ENCODE measurements at places on chromosomes 5 and 9. TPM values are rescaled to one million over a fixed set of nuclear protein-coding genes. Genes with fewer than 3 reads are reported as not detected.

DNA sequence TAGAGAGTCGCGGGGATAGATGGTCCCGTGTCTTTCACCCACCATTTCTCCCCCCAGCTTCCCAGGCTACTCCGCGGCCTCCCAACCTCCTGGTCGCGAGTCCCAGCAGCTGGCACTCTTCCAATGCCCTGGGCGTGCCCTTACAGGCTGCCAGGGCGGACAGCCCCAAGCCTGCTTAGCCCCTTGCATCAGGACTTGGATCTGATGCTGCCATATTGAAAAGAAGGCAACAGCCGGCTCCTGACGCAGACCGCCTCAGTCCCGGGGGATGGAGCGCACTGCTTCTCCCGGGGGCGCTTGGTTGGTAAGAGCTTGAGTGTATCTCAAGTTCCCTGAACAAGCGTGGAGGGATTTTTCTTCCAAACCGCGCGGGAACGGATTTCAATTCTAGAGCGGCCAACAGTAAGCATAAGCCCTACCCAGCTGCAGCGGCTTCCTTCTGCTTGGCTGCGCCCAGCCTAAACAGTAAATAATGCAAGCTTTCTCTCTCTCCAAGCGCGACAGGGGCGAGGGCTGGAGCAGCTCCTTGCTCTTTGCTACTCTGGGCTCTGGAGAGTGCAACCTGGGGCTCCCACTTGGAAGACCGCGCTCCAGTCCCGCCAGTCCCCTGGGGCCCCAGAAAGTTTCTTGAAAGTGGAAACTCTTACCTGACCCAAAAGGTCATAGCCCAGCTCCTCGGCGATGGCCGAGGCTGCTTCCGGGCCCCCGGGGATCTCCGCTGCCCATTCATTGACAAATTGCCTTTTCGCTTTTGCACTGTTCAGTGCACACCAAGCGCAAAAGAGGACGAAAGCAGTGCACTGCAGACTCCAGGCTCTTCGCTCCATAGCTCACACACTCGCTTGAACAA lies 607 bp downstream of the PCSK1 start:
- H3K27me3 ChIP-seq: peaks cover 64% of the 10 kb centered on the region
- no peak overlapping the region for H3K4me3 ChIP-seq
- no peak overlapping the region for H3K27ac ChIP-seq
- H3K4me1 ChIP-seq: peaks cover 4% of the 10 kb centered on the region
- no peak for DNase-seq
- H3K36me3 ChIP-seq: no peaks in the 10 kb centered on the region

DNA sequence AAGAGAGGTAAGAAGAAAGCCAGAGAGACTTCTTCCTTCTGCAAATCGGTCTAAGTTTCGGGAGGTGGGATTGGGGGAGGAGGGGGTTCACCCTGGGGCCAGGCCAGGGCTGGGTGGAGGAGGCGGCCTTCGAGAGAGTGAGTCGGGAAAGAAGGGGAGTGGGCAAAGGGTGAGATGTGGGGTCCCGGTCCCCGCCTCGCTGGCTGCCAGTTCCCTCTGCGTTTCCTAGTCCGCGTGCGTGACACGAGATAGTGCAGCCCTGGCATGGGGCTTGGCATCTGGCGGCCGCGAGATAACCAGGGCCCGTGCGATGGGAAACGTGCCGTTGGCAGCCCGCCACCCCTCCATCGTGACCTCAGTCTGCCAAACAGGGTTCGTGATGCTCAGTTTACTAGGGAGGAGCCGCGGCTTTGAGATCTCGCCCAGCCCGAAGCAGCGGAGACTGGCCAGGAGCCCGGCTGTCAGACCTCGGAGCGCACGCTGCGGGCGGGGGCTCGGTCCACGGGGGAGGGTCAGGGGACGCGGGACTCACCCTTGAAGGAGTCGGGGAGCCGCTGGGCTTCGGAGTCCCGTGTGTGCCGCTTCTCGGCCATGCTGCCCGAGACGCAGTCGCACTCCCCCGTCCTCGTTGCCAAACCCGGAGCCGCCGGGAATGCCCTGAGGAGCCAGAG lies at the start of gene STOM:
STOM (minus strand) TSS at position 656 of the 671 bp plus-strand sequence; CDS start at position 593, 63 bp downstream.
- peaks cover 43% of the 10 kb centered on the region for H3K4me1 ChIP-seq
- DNase-seq: peak; percentile 67
- H3K27me3 ChIP-seq: no peaks in the 10 kb centered on the region
- peak within 1 kb of the TSS; percentile 79 for H3K4me3 ChIP-seq
- peaks cover 9% of the 10 kb centered on the region for H3K36me3 ChIP-seq

The PTGR1 gene
- 0.25 TPM for total RNA-seq

DNA sequence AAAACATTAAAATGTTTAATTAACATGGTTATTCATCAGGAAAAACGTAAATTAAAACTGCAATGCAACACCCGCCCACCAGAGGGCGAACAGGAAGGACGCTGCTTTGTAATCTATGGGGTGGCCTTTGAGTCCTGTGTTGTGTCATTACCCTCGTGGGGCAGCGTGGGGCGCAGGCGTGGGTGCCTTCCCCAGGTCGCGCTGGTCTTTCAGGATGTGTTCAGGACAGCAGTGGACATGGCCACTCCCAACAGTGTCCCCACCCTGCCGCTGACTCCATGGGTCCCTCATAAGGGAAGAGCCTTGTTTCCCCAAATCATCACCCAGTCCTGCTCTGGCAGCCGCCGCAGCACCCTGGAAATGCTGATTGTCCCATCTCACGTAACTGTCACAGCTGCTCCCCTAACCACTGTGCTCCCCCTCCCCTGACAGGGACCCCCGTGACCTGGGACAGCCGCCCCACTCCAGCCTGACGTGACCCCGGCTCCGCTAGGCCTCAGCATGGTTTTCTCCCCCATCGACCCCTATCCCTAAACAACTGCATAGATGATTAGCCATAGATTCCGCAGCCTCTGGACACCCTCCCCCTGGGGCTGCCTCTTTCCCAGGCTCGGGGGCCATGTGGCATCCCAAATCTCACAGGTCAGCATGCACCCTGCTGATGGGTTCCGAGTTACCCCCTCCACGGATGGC lies 36.4 kb downstream of the GLT6D1 start:
- peaks cover 8% of the 10 kb centered on the region for H3K27me3 ChIP-seq
- no peaks in the 10 kb centered on the region for H3K36me3 ChIP-seq
- no peak overlapping the region for H3K4me3 ChIP-seq
- H3K4me1 ChIP-seq: no peaks in the 10 kb centered on the region
- peak; percentile 59 for DNase-seq

The TOR4A gene
- total RNA-seq: 7.1 TPM

DNA sequence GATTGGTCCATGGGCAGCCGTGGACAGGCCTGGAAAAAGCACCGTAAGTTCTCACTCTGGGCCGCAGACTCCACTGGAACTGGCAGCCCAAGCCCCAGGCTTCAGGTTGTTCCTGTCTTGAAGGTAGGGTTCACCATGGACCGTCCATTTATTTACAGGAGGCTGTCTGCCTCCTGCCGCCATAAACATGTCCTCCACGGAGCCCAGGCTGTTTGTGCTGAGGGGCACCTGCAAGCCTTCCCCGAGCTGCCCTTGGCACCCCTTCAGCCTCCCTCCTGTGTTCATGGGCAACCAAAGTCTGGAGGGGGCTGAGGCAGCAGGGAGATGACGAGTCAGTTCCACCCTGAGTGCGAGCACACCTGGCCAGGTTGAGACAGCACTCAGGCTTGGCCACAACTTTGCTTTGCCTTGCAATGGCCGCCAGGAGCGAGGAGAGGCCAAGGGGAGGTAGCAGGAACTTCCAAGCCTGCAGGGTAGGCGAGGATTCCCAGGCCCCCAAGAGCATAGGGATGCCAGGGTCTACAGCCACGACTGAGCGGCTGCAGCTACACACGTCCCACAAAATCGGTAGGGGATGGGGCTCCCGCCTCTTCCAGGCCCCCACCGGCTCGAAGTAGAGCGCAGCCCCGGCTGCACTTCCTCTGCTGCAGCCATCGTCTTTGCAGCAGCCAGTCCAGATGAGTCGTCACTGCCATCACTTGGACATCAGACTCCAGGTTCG lies 1625.6 kb upstream of the ACO1 start:
- H3K4me3 ChIP-seq: no peak overlapping the region
- no peaks in the 10 kb centered on the region for H3K4me1 ChIP-seq
- no peak for DNase-seq

The PDGFRB gene
- total RNA-seq: 1.9 TPM

The ARL14EPL gene
- total RNA-seq: not detected

The SPATA31D3 gene
- total RNA-seq: not detected

- no peaks in the 10 kb centered on the region for H3K36me3 ChIP-seq
- no peak for DNase-seq
- H3K27me3 ChIP-seq: peaks cover 17% of the 10 kb centered on the region
- no peak overlapping the region for H3K27ac ChIP-seq
- peaks cover 9% of the 10 kb centered on the region for H3K4me1 ChIP-seq
These were observed 20.5 kb upstream of the NDST1 start for GRCh38 chr5:150487199-150488061.

- H3K4me1 ChIP-seq: peaks cover 34% of the 10 kb centered on the region
- peaks cover 7% of the 10 kb centered on the region for H3K36me3 ChIP-seq
- peak overlapping the region; percentile 46 for H3K27ac ChIP-seq
- peak overlapping the region; percentile 70 for H3K4me3 ChIP-seq
These were observed 828 bp downstream of the ZSWIM6 start for GRCh38 chr5:61332851-61333320.

- DNase-seq: no peak
- H3K27me3 ChIP-seq: no peaks in the 10 kb centered on the region
- no peak overlapping the region for H3K27ac ChIP-seq
- H3K36me3 ChIP-seq: no peaks in the 10 kb centered on the region
- H3K4me1 ChIP-seq: peaks cover 39% of the 10 kb centered on the region
- no peak overlapping the region for H3K4me3 ChIP-seq
These were observed 38.3 kb downstream of the NEK6 start for GRCh38 chr9:124296094-124296493.

GRCh38 chr9:4119778-4120554 lies 179.9 kb downstream of the GLIS3 start:
- H3K27ac ChIP-seq: no peak overlapping the region
- H3K36me3 ChIP-seq: no peaks in the 10 kb centered on the region
- H3K4me1 ChIP-seq: no peaks in the 10 kb centered on the region

DNA sequence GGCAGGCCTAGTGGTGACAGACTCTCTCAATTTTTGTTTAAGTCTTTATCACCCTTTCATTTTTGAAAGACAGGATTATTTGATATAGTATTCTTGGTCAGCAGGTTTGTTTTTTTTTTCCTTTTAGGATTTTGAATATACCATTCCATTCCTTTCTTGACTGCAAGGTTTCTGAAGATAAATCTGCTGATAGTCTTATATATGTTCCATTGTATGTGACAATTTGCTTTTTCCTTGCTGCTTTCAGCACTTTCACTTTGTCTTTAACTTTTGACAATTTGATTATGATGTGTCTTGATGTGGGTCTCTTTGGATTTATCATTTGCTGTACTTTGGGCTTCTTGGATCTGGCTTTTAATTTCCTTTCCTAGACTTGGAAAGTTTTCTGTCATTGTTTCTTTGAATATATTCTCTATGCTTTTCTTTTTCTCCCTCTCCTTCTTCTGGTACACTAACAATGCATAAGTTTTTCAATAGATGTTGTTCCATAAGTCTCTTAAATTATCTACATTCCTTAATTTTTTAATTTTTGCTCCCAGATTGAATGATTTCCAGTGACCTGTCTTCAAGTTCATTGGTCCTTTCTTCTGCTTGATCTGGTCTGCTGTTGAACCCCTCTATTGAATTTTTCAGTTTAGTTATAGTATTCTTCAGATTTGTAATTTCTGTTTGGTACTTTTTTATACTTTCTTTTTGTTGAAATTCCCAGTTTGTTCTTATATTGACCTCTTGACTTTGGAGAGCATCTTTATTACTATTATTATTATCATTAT lies 14.6 kb upstream of the FBXW2 start:
- no peak overlapping the region for H3K27ac ChIP-seq
- H3K27me3 ChIP-seq: no peaks in the 10 kb centered on the region
- no peak overlapping the region for H3K4me3 ChIP-seq
- no peaks in the 10 kb centered on the region for H3K4me1 ChIP-seq

The TERT gene
- total RNA-seq: 3.4 TPM

The PCDHGB4 gene
- total RNA-seq: not detected

DNA sequence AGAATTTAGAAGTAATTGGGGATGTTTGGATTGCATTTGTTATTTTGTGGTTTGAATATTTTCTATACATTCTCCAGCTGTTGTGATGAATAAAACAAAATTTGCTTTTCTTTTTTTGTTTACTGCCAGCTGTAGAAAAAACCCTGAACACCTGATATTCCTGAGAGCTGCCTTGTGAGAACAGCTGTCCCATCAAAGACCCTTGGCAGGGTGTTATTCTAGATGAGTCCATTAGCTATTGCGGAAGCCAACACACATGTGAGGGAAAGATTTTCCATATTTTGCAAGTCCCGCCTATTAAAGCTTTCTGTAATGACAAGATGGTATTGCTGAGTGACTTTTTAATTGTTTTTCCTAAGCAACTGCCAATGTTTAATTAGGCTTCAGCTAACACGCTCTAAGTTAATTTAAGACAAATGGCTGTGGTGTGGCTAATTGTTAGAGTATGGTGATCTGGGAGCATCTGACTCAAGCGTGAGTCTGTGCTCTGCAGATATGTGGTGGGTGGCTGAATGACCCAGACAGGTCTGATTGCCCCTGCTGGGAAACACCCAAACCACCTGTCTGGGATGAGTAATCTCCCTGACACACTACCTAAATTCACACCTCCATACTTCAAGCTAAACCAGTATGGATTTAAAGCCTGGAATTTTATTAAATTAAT lies 86.5 kb upstream of the PRLR start:
- DNase-seq: no peak
- H3K27me3 ChIP-seq: peaks cover 7% of the 10 kb centered on the region
- no peaks in the 10 kb centered on the region for H3K36me3 ChIP-seq
- H3K4me3 ChIP-seq: no peak overlapping the region
- H3K4me1 ChIP-seq: peaks cover 8% of the 10 kb centered on the region
- no peak overlapping the region for H3K27ac ChIP-seq

- H3K4me3 ChIP-seq: no peak overlapping the region
- H3K4me1 ChIP-seq: peaks cover 72% of the 10 kb centered on the region
- no peaks in the 10 kb centered on the region for H3K27me3 ChIP-seq
- H3K27ac ChIP-seq: peak overlapping the region; percentile 86
These were observed 21.3 kb downstream of the NIPAL4 start for GRCh38 chr5:157481265-157481664.

DNA sequence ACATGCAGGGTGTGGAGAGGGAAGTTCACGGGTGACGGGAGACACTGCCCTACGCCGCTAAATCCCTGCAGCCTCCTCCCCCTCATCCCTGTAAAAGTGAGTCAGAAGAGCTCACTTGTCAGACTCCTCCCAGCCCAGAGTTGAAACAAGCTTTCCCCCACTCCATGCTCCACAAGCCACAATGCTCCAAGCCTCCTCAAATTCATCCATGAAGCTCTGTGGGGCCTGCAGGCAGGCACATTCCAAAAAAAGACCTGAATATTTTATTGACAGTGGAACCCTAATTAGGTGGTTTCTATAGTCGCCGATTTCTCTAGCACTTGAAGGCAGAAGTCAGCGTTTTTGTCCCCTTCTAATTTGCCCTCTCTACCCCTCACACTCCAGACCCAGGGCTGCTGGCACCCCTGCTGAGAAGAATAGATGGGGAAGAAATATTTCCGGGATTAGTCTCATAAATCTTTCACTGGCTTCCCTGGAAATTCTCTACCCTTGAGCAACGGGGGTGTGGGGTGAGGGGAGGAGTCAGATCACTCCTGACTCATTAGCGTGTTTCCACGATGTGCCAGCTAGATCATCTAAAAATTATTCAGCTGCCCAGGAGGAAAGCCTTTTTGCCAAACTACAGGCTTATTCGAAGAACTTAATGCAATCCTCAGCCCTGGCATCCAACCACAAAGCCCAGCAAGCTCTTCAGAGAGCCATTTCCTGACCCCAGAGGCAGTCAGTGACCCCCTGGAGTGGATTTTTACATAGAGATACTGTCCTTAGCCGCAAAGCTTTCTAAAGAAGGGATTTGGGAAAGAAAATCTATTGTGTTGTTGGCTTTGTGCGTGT lies 97.1 kb downstream of the ENC1 start:
- H3K36me3 ChIP-seq: no peaks in the 10 kb centered on the region
- H3K27ac ChIP-seq: no peak overlapping the region
- no peak overlapping the region for H3K4me3 ChIP-seq

Measured in activated CD4-positive, alpha-beta T cell treated with anti-CD3 and anti-CD28 coated beads, Interleukin-2, amount 10 ng/mL, durations not matched to agents 7 days and 5 days (primary cell).